ENCODE measurements at places on chromosomes 2 and 18.

DNA sequence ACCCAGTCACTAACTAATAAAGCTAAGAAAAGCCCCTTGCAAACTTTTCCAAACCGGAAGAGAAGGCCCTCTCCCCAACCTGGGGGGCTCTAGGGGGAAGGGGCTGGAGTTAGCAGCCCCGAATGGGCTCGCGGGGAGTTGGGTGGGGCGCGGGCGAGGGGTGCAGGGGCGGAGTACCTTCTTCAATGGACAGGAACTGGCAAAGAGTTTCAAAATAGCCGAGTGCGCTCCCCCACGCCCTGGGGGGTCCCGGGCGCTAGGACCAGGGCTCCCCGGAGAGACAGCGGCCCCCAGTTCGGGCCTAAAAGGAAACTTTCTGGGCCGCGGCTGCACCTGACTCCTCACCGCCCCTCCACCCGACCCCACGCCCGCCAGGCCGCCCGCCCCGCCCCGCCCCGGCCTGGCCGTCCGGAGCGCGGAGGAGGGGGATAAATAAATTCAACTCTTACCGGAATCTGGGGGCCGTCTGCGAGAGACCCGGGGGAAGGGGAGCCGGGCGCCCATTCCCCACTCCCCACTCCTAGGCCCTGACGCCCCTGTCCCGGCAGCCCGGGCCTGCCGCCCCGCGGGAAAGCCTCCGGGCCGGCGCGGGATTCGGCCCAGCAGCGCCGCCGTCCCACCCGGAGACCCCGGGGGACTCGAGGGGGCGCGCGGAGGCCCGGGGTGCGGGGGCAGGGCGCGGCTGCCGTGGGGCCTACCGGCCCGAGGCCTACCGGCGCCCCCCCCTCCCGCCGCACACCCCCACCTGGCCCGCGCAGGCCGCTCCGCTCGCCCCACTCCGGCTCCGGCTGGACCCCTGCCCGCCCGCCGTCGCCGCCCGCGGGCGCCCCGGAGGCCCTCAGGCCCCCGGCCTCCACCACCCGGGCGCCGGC is 868 bp downstream of the INO80D start:
- peak; percentile 56 for DNase-seq

- DNase-seq: no peak
These were observed 36.9 kb upstream of the FZD7 start for GRCh38 chr2:201996679-201997314.

DNA sequence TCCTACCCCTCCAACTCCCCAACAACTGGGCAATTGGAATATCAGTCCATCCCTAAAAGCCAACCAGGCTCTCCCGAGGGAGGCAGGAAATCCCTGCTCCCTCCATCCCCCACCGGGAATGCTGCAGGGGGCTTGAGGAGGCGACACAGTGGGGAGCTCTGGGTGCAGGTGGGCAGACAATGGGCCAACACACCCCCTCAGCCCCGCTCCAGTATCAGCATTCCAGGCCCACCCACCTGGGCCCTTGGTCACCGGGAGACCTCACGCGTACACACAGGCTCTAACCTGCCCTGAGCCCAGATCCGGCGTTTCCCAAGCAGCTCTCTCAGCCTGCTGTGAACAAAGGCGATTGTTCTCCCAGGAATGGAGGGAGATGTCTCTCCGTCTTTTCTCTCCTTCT is 37.6 kb upstream of the FZD7 start:
- no peak for DNase-seq

- DNase-seq: no peak
These were observed 589.2 kb upstream of the SALL3 start for GRCh38 chr18:78390348-78390951.

DNA sequence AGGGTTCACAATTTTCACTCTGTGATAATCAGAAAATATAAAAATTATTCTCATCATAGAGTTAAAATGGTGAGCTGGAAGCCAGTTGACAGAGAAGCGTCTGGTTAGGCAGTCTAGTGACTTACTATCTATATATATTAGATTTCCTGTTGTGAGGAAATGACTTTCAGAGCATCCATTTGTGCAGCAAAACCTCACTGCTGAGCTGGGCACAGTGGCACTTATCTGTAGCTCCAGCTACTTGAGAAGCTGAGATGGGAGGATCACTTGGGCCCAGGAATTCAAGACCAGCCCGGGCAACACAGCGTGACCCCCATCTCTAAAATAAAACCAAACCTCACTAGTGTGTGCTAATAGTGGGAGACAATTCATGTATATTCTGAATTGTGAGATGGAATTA is 7.2 kb upstream of the KIAA2012 start:
- DNase-seq: no peak

GRCh38 chr2:215487002-215487372 is 51.1 kb upstream of the FN1 start:
- DNase-seq: no peak

GRCh38 chr2:199452260-199452990 is 5.3 kb downstream of the SATB2 start:
- DNase-seq: no peak
